CD14-positive monocyte (primary cell): ENCODE measurements at places on chromosomes 1 and 21.
A peak's percentile ranks its signal among the peaks of the same experiment; 100 is the strongest.

GRCh38 chr1:160260406-160261382 lies 1.7 kb downstream of the DCAF8 start:
- no peak for DNase-seq

DNA sequence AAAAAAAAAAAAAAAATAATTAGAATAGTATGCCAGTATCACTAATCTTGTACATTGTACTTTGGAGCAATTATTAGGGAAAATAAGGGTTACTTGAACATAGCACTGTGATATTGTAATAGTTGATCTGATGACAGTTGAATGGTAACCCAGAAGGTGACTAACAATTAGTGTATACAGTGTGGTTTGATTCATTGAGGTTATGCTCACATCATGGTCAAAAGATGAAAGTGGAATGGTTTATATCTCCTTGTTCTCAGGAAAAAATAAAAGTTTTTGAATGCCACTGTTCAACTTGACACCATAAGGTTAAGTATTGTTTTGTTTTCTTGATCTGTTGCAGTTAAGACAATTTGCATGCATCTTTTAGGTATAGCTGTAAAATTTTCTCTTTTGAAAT lies 87.0 kb downstream of the GPR52 start:
- no peak for DNase-seq

- DNase-seq, result no peak
These were observed 97.0 kb downstream of the UBR4 start for GRCh38 chr1:19112891-19113696.

DNA sequence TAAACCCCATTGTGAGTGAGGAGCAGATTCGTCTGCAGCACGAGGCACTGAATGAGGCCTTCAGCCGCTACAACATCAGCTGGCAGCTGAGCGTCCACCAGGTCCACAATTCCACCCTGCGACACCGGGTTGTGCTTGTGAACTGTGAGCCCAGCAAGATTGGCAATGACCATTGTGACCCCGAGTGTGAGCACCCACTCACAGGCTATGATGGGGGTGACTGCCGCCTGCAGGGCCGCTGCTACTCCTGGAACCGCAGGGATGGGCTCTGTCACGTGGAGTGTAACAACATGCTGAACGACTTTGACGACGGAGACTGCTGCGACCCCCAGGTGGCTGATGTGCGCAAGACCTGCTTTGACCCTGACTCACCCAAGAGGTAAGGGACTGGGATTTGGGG lies 132.2 kb downstream of the PAPPA2 start:
- no peak for DNase-seq

GRCh38 chr1:91827459-91828321 lies 58.3 kb downstream of the TGFBR3 start:
- no peak for DNase-seq

DNA sequence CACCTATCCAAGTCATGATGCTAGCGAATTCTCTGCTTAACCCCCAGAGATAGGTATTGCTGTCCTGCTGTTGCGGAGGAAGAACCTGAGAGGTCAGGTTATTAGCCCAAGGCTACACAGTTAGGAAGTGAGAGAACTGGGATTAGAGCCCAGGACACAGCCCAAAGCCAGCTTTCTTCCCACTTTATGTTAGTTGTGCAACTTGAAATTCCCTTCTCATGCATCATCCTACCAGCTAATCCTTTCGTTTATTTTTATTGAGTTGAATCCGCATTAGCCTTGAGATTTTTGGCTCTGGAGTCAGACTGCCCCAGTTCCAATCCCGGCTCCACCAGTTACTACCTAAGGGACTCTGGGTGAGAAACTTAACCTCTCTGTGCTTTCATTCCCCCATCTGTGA lies 65.4 kb downstream of the PLEKHA6 start:
- no peak for DNase-seq

DNA sequence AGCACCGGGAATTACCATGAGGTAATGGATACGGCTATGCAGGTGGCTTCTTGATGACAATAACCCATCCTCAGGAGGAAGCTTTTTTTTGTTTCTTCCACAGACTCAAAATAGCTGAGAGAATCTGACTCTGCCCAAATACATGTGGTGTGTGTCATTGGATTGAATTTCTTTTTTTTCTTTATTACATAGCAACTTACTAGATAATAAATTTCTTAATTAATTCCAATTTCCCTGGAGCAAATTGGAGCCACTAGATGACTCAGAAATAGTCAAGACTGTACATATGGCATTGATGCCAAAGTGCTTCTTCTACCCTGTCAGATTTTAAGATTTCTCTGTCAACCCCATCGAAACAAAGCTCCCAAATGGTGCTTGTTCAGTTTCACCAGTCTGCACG lies 42.7 kb downstream of the L1TD1 start:
- DNase-seq, result no peak

DNA sequence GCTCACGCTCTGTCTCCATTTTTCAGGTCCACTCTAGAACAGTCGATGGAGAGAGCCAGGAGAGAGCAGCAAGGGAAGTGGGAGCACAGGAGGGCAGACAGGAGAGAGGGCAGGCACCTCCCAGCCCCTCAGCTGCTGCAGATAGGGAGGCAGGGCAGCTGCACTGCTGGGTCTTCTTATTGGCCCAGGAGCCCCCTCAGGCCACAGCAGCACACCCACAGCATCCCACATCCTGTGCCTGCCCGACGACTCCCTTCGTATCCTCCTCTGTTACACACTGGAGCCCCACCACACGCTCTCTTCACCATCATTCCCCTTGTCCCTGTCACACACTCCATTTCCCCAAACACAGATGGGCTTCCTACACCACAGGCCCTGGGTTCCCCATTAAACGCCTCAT lies 13.7 kb upstream of the ARTN start:
- DNase-seq, result no peak

GRCh38 chr21:33931799-33932390 lies 16.3 kb upstream of the ATP5PO start:
- DNase-seq, result peak; percentile 27

- DNase-seq, result no peak
These were observed 67.7 kb downstream of the BCAR3 start for GRCh38 chr1:93613898-93614297.

DNA sequence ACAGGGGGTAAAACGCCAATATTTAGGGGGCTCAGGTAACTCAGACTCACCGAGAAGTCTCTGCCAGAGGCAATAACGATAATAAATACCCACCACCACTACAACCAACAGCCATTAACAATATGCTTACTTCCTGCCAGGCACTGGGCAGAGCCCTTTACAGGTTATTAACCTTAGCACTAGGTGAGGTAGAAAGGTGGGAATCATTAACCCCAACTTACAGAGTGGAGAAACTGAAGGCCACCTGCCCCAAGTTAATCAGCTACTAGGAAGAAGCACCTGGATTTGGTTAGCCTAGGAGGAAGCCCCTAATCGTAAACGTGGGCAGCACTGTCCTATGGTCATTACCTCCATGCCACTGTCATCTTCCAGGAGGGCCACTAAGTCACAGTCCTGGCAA lies 110.0 kb downstream of the UBR4 start:
- DNase-seq, result no peak

GRCh38 chr1:221720545-221720944 lies 21.3 kb downstream of the DUSP10 start:
- no peak for DNase-seq

- DNase-seq, result no peak
These were observed 37.7 kb upstream of the DDAH1 start for GRCh38 chr1:85502625-85503083.

- DNase-seq, result no peak
These were observed 6.5 kb downstream of the ZP4 start for GRCh38 chr1:237884237-237884636.

- no peak for DNase-seq
These were observed 26.2 kb downstream of the PGBD5 start for GRCh38 chr1:230400007-230400344.

DNA sequence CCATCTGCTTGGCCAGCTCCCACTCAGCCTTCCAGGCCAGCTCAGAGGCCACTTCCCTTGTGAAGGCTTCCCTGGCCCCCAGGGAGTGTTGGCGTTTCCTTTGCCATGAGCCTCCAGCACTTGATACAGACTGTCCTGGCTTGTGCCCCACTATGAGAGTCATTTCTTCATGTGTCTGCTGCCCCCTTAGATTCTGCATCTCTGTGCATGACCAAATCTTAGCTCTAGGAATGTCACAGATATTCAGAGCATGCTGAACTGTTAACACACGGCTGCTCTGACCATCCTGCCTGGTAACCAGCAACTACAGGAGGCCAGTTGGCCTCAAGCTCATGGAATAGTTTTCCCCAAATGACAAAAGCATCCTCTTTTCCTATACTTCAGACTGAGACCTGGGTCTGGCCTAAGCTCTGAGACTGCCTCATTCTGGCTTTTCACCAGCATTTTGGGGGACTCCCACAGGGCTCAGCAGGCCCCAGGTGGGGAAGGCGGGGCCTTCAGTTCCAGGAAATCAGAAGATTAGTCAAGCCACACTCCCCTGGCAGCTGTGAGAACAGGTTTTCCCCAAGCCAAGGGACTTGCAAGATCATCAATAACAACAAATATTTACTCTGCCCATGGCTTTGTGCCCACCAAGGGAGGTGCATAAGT lies 182.6 kb upstream of the EDN2 start:
- no peak for DNase-seq

DNA sequence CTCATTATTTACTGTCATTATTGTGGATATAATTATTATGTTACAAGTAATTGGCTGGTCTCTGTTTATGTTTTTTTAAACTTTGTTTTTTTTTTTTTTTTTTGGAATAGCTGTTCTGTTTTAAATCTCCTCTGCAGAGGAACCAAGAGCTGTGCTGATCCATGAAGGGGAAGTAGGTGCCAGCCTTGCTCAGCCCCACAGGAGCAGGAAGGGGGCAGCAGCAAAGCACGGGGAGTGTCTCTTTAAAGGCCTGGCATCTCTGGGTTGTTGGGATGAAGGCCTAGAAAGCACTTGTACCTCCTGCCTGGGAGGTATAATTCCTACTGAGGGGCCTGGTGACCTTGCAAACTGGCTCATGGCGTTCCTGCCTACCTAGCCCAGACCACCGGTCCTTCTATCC lies 2.5 kb upstream of the GRHL3 start:
- DNase-seq, result peak; percentile 12

GRCh38 chr21:35932232-35932911 lies 128.0 kb downstream of the SETD4 start:
- peak; percentile 98 for DNase-seq

- DNase-seq, result no peak
These were observed 59.6 kb upstream of the ITPKB start for GRCh38 chr1:226798427-226799411.
